Peyer's patch (tissue), 4 donors: ENCODE measurements at places on chromosomes 5 and 9.

- DNase-seq, result no peak
Measured at GRCh38 chr9:123662057-123662776, 267.7 kb downstream of the DENND1A start.

- no peak for DNase-seq
Measured at GRCh38 chr5:5188376-5189050, 48.4 kb downstream of the ADAMTS16 start.

DNA sequence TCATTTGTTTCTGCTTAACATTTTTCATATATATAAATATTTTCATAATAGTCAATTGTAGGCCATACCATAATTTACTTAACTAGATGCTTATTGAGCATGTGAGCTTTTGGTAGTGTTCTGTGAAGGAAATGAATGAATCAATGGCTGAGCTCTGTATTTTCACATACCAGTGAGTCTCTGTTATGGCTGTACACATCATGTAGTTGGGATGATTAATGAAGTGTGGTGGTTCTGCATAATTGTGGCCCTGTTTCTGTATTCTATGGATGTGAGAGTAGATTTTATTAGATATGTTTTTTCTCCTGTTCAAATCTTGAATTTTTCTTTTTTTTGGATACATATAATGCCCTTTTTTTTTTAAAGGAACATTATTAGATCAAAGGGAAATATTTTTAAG, 56.2 kb downstream of the CTNNA1 start:
- no peak for DNase-seq

DNA sequence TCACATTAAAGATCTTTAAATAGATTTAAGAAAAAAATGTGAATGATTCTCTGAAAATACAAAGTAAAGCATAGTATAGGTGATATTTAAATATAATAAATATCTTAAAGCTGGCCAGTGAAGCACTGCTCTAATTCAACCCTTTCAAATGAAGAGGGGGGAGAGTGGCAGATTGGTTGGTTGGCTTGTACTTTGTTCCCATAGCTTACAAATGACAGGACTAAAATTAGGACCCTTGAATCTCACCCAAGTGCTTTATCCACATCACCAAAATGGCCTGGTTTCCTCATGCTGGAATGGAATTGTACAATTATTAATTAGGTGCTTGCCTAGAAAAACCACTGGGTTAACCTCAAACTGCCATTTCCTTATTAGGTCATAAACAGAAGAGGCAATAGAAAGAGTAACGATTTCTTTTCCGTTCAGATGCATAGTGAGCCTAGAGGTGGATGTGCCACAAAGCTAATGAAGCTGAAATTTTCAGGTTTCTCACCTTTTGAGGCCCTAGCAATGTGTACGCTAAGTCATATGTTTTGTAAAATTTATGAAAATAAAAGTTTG, 354.5 kb upstream of the CDH6 start:
- no peak for DNase-seq

DNA sequence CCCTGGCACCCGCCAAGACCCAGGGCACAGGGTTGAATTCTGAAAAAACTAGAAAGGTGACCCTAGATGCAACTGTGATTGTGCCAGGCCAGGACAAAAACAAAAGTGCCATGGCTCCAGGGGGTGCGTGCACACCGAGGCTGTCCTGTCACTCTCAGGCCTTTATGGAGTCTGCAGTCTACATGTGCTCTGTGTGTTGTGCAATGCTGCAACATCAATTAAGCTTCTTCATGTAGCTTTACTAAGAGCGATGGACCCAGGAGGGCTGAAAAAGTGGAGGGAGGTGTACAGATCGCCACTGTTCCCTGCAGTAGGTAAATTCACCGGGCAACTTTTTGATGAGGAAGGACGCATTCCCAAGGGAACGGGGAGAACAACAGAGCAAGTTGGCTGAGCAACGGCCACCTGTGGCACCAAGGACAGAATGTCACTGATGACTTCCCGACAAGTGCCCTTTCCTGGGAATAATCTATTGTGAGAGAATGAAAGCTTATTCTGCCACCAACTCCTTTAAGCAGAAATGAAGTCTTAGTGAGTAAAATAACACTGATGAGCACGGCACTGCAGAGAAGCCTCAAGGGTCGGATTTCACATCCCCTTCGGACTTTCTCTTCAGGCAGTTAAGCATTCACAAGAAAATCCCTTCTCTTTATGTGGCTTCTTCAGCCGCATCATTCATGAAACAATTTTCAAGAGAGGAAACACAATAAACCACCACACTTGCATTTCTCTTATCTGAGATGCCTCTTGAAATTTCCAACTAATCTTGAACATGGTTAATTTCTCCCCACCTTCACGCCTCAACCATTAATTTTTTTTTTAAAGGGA, 149.6 kb downstream of the DROSHA start:
- no peak for DNase-seq

DNA sequence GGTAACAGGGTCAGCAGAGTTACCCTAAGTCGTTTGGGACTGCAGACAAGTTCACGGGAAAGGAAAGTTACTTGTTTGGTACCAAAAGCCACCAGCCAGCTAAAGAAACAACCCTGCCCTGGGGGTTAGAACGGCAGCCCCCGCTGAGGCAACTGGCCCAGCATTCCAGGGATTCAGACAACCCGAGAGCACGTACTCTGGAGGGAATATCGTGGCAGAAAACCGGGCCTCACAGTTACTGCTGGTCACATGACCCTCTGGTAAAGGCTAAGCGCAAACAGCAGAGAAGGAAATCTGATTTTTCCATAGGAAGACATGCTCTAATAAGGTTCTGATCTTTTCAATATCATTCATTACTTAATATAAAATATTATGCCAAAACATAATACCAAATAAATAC, 22.5 kb upstream of the MLANA start:
- no peak for DNase-seq

- DNase-seq, result no peak
Measured at GRCh38 chr5:68067291-68067690, 148.3 kb upstream of the PIK3R1 start.

DNA sequence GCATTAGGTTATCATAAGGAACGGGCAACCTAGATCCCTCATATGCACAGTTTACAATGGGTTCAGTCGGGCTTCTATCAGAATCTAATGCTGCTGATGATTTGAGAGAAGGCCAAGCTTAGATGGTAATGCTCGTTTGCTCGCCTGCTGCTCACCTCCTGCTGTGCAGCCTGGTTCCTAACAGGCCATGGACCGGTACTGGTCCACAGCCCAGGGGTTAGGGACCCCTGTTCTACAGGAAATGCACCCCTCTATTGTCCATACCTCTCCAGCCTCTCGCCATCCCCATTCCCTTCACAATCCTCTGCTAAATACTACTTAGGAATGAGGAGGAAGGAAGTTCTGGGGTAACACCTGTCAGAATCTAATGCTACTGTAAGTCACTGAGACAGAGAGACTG, 75.1 kb downstream of the OXCT1 start:
- DNase-seq, result no peak

- no peak for DNase-seq
Measured at GRCh38 chr5:604391-604831, 7.7 kb upstream of the CEP72 start.

GRCh38 chr5:53237876-53238275, 128.3 kb upstream of the MOCS2 start:
- no peak for DNase-seq

GRCh38 chr5:34656001-34656699, at the start of gene RAI14:
Gene RAI14, plus strand, starts transcription at chr5:34656328. Its CDS starts 30,592 bp downstream, at chr5:34686920.
- peak; percentile 75 for DNase-seq

- DNase-seq, result no peak
Measured at GRCh38 chr5:16797951-16798350, 138.1 kb downstream of the MYO10 start.

DNA sequence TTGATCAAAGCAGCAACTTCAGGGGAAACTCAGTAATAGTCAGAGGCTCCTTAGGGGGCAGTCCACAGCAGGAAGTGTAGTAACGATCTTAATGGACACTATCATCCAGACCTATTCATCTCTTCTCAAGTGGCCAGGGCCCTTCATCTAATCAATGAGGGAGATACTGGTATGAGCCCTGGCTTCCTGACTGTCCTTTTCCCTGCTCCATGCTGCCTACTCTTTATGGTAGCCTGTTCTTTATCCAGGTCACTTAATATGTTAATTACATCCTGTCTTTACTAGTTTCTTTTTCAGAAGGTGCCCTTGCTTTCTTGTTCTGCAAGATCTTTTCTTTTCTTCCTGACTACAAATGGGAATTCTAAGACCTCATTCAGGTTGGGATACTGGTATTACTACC, 197.1 kb downstream of the CAVIN4 start:
- no peak for DNase-seq

- DNase-seq, result no peak
Measured at GRCh38 chr5:93062548-93062947, 518.5 kb downstream of the NR2F1-AS1 start.

DNA sequence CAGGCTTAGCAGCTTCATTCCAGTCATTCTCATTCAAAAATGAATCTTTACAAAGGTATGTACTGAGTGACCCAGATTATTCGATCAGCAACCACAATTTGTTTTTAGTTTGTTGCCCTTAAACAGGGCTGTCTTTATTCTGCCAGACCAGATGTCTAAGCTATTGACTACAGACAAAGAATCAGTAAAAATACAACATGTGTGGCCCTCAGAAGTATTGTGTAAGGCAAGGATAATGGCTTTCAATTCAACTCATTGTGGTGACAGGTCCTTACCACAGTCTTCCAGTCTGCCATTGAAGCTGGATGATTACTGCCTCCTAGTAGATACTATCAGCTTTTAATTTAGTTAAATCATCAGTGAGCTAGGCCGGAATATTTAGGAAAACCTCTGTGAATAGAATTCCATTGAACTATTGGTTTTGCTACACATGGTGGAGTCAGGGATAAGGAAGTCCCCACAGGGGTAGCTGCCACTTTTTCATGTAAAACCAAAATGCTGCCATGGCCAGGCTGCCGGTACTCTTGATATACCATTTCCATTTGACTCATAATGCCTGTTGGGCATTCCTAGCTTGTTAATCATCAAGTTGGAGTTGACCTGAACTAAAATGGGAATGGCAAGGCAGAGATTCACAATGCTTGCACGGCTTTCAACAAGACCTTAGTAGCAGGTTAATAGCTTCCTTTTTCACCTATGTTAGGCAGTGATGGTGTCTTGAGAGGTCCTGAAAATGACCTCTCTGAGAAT, 175.6 kb downstream of the MEF2C start:
- DNase-seq, result no peak

DNA sequence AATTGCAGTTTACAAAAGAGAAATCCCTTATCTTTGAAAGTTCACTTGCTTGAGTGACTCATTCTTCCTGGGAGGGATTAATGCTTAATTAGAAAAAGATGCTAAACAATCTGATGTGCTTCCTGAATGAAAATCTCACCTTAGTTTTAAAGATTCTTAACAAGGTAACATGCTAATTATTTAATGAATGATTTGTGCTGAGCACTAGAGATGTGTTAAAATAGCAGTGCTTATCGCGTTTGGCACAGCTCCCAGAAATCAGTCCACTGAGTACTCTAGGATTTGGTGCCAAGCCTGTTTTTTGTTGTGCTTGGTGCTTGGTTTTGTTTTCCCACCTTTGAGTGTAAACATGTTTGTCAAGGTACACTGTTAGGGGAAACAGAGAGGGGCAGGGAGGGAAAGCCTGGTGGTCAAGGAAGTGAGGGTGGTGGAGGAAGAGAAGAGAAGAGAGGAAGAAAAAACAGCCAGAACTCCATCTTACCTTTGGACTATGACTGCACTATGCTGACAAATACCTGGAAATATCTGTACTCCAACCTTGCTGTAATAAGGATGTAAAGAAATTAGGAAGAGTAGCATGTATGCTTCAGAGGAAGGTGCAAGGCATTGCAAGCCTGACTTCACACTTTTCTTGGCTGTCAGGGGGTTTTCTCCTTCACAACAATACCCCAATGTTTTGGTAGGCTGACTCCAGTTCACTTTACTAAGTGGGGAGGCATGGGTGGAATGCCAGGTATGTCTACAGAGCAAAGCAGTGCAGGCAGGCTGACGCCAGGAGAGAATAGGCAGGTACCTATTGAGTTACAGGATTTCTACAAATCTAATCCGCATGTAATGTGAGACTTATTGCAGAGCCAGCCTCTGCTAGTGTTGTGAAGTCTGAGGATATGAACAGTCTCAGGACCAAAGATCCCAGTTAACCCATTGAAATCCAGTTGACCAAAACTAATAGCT, 157.2 kb upstream of the ISL1 start:
- no peak for DNase-seq

GRCh38 chr9:99850736-99851499, 29.2 kb downstream of the NR4A3 start:
- no peak for DNase-seq

- DNase-seq, result no peak
Measured at GRCh38 chr5:56012281-56012963, 17.7 kb upstream of the IL6ST start.

DNA sequence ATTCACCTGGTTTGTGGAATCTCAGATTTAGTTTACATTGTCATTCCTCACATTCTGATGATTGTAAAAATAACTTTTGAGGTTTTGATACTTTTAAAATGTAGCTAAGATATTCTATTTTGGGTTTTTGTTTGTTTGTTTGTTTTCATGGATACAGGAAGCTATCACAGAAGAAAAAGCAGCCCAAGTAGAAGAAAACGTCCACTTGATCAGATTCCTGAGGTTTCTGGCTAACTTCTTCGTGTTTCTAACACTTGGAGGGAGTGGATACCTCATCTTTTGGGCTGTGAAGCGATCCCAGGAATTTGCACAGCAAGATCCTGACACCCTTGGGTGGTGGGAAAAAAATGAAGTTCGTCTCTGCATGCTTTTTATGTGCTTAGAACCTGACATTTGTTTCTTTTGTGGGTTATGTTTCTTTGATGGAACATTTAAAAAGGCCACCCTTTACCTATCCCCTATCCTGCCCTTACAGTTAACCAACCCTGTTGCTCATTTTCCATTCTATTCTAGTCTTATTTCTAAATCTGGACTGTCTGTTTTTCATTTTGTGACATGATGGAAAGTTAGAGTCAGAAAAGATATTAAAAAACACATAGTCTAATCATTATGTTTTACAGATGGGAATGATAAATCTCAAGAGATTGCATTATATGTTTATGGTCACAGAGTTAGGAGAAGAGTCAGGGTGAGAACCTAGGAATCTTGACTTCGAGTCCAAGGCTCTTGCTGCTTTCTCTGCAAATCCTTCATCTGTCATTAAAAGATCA, 163.7 kb downstream of the ALDH1A1 start:
- DNase-seq, result no peak

- no peak for DNase-seq
Measured at GRCh38 chr5:96780626-96781025, 27.1 kb downstream of the ERAP1 start.

GRCh38 chr9:100587375-100587774, 9.5 kb downstream of the CAVIN4 start:
- no peak for DNase-seq

DNA sequence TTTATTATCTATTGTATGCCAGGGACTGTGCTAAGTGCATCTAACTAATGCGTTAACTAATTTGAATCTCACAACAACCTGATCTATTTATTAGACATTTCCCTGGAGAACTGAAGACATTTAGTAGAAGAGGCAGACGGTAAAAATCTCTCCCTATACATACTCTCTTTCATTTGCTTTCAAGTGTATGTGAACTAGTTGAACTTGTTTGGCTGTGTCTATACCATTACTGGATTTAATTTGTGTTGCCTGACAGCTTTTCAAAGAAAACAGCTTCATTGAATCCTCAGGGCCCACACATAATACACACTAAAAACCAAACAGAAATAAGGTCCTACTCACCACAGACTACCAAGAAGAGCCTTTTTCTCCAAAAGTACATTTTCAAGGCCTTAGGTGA, 133.6 kb upstream of the NR3C1 start:
- no peak for DNase-seq

GRCh38 chr5:176711883-176712282, 64.6 kb downstream of the TSPAN17 start:
- DNase-seq, result no peak

- no peak for DNase-seq
Measured at GRCh38 chr9:135698767-135699166, 514 bp downstream of the SOHLH1 start.
